ENCODE measurements at places on chromosomes 16 and 17.

GRCh38 chr16:48124266-48124665 lies 31.5 kb downstream of the ABCC12 start:
- no peak for DNase-seq

- DNase-seq = no peak
Observed at GRCh38 chr16:73268366-73268993, 220.6 kb upstream of the ZFHX3 start.

DNA sequence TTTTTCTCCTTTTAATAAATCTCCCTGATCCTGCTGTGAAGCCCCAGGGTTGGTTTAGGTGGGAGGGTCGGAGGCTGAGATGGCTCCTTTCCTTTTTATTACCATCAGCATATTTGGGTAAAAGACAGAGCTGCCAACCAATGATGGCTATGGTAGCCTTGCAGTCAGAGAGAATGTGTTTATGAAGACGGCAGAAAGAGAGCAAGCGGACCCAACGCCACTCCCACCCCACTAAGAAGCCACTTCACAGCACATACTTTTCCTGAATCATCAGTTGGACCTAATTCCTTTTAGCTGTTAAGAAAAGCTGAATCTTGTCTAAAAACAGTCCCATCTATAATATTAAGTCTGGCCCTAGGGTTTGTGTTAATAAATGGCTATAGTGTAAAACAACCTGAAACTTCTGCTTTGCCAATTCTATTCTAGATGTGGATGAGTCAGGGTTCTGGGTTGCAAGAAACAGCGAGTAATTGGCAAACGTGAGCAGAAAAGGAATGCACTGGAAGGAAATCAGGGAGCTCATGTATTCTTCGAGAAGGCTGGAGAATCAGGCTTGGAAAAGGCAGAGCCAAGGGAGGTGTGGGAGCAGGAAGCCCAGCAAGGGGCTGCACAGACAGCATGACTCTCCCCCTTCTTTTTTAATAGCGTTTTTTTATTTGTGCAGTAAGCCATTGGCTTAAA lies 34.0 kb upstream of the PRKCA start:
- DNase-seq = no peak

DNA sequence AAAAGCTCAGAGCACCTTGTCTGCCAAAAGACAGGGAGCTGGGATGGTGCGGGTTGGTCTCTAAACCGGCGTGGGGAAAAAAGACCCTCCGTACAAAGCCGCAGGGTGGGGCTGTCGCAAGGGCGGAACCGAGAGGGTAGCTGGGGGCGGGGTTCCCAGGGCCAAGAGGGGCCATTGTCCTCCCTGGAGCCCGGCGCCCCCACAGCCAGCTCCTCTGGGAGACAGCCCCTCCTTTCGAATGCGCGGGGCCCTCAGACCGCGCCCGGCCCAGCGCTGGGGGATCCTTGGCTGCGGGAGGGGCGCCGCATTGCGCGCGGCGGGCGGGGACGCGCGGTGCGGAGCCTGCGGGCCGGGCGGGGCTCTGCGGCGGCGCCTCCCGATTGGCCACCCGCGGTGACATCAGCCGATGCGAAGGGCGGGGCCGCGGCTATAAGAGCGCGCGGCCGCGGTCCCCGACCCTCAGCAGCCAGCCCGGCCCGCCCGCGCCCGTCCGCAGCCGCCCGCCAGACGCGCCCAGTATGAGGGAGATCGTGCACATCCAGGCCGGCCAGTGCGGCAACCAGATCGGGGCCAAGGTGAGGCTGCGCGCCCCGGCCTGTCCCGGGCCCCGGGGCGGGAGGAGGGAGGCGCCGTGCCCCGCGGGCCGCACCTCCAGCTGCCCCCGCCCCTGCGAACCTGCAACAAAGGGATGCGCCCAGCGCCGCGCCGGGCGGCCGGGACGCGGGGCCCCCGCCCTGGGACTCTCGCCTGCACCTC lies at the start of gene TUBB3:
TUBB3 (plus strand) TSS at position 459 of the 756 bp plus-strand sequence; CDS start at position 519, 60 bp downstream.
- DNase-seq = no peak

- no peak for DNase-seq
Observed at GRCh38 chr17:43411369-43411677, 12.5 kb downstream of the ARL4D start.

DNA sequence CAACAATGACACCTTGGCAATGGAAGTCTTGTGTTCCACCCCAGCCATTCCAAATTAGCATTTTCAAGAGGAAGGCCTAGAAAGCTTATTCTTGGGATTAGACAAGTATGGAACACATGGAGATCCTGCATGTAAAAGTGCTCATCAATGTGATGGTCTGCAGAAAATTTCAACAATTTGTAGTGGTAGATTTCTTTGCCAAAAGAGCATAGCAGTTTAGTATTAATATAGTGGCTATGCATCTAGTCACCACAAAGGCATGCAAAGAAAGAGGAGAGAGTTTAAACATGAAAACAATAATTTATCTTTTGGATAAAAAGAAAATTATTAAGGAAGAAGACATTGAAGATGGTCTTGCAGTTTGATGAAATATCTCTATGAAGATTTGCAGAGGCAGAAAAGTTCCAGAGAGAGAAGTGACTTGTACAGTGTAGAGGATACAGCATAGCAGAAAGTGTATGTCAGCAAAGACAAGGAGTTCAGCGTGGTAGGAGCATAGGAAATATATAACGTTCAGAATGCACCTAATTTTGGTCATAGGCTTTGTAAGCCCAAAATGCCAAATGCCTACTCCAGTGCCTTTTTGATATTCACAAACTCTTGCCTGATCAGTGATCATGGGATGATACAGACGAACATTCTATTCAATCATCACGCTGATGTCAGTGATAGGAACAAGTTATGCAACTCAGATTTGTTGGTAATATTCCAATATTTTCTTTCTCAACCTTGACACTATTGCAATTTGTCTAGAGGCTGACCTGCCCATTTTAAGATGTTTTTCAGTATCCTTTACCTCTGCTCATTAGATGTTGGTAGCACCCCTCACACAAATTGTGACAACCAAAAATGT lies 727.9 kb upstream of the SOX9 start:
- DNase-seq = no peak

- no peak for DNase-seq
Observed at GRCh38 chr16:24819462-24820040, 26.2 kb upstream of the SLC5A11 start.

GRCh38 chr17:62800585-62800984 lies 7.5 kb downstream of the MARCHF10 start:
- DNase-seq = no peak

GRCh38 chr16:7550096-7550495 lies 217.5 kb downstream of the RBFOX1 start:
- DNase-seq = no peak

DNA sequence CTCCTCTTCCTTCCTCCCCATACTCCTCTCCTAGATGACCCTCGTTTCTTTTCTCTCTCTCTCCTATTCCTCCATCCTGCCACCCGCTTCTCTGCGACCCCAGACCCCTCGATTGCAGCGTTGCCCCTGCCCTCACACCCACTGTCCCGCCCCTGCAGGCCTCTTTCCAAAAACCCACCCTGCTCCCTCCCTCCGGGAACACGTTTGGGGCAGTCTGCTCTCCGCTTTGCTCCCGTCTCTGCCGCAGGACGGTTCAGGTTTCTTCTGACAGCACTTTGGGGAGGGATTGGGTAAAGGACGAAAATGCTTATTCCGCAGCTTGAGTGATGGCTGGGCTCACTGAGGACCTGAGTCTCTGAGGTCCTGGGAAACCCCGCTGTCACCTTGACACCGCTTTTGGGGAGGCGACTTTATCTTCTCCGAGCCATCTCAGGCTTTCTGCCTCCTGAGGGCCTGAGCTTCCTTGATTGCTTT lies 690 bp downstream of the NDE1 start:
- peak; percentile 27 for DNase-seq

DNA sequence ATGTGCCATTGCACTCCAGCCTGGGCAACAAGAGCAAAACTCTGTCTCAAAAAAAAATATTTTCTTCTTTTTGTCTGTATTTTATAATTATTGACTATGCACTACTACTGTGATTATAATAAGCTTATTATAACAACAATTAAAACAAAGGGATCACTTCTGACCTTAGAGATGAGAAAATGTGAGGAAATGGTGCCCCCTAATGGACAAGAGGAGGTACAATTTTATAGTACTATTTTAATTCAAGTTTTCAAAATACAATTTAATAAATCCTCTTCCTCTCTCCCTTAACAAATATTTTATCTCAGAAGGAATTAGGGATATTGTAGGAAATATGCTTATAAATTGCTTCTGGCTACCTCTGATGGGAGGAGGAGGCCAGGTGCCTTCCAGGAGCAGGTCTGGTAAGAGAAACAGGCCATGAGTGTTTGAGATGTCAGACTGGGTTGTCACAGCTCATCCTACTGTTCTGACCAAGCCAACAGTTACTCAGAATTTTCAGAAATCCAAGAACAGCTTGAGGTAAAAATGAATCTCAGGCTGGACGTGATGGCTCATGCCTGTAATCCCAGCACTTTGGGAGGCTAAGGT lies 14.0 kb downstream of the VPS53 start:
- DNase-seq = peak; percentile 39

DNA sequence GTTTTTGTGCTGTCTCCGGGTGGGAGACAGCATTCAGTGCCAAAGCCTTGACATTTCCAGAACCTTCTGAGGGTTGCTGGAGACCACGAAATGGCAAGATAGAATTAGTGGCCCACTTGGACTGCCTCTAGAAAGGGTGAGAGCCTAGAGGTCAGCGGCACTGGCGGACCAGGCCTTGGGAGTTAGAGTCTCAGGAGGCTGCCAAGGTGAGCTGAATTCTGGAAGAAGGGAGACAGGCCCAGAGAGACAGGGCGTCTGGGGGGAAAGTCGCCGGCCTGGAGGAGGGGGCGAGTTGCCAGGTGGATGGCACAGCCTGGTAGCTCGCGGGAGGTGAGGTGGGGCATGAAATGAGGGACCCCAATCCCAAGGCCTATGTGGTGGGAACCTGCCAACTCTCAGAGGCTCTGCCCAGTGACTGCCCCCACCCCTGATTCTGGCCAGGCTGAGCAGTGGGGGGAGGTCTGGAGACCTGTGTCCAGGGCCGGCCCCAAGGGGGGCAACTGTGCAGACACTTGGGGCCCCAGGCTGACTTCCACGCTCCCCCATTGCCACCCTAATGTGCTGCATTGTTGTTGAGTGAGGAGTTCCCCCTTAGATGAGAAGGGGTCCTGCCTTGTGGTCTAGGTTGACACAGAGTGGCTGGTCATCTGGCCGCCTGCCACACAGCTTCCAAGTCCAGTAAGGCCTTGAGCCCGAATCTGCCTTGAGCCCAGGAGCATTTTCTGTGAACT lies 211.1 kb upstream of the CIBAR2 start:
- no peak for DNase-seq

- DNase-seq = no peak
Observed at GRCh38 chr17:611202-611601, 103.4 kb downstream of the VPS53 start.

DNA sequence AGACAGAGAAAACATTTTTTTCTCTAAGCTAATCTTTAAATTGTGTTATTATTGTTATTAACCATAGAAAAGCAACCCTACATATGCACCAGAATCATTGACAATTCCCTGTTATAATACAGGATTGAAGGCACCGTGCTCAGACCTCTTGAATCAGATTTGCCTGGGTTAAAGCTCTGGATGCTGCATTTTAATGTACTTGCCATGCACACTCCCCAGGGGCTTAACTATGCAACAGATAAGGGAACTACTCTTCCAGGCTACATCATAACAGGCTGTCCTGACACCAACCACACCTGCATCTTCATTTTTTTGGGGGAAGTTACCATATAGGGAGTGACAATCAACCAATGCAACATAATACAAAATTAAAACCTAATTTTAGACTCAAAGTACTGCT lies 1187.6 kb upstream of the CDH8 start:
- no peak for DNase-seq

GRCh38 chr17:35467824-35468223 lies 19.3 kb upstream of the SLFN13 start:
- peak; percentile 81 for DNase-seq

DNA sequence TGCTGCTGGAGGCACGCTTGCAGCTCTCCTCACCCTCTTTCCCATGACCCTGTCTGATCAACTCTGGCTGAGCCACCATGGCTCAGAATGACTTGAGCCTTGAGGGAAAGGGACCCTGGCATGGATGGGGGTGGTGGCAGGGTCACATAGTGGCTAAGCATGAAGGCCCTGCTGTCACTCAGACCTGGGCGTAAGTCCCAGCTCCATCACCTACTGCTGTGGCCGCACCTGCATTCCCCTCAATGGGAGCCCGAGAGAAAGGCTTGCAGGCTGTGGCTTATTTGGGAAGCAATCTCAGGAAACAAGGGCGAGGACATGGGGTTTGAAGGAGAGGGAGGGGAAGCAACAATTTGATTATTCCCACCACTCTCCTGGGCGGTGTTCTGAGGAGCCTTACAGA lies 17.7 kb upstream of the RAP1GAP2 start:
- no peak for DNase-seq

- DNase-seq = peak; percentile 94
Observed at GRCh38 chr17:1197781-1198490, 18.2 kb upstream of the ABR start.

GRCh38 chr17:40309031-40309948 lies at the start of gene RARA:
Gene RARA (plus strand): TSS chr17:40309180. CDS start chr17:40331219, 22,039 bp downstream.
- DNase-seq = peak; percentile 55

DNA sequence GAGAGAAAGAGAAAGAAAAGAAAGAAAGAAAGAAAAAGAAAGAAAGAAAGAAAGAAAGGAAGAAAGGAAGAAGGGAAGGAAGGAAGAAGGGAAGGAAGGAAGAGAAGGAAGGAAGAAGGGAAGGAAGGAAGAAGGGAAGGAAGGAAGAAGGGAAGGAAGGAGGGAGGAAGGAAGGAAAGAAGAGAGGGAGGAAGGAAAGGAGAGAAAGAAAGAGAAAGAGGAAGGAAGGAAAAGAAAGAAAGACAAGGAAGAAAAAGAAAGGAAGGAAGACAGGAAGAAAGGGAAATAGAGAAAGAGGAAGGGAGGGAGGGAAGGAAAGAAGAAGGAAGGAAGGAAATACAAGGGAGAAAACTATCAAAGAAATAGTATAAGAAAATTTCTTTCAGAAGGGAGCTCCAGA lies 7.2 kb upstream of the KRTAP4-7 start:
- DNase-seq = no peak

DNA sequence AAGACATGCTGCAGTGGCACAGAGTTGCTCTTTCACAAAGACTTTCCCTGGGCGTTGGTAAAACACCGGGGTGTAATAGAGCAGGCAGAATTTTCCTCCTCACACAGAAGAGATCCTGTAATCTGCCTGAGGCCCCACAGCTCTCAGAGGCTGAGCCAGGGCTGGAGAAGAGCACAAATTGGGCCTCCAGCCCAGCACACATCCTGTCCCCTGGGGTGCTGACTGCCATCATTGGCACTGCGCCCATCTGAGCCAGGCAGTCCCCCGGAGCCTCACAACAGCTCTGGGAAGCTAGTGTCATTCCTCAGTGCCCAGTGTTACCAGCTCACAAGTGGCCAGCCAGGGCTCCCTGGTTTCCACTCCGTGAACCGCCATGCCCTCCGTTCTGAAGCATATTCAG lies 119.4 kb downstream of the SOCS1 start:
- DNase-seq = no peak

- no peak for DNase-seq
Observed at GRCh38 chr17:44115585-44116415, 7.6 kb downstream of the HDAC5 start.

- no peak for DNase-seq
Observed at GRCh38 chr16:67860589-67861398, 12.1 kb upstream of the EDC4 start.

GRCh38 chr16:23148513-23149266 lies 562 bp downstream of the USP31 start:
- no peak for DNase-seq

- DNase-seq = no peak
Observed at GRCh38 chr17:50663812-50664374, 29.2 kb downstream of the ABCC3 start.

GRCh38 chr16:52634104-52634503 lies 87.2 kb upstream of the TOX3 start:
- no peak for DNase-seq
